ENCODE measurements at places on chromosomes 3 and 15.

DNA sequence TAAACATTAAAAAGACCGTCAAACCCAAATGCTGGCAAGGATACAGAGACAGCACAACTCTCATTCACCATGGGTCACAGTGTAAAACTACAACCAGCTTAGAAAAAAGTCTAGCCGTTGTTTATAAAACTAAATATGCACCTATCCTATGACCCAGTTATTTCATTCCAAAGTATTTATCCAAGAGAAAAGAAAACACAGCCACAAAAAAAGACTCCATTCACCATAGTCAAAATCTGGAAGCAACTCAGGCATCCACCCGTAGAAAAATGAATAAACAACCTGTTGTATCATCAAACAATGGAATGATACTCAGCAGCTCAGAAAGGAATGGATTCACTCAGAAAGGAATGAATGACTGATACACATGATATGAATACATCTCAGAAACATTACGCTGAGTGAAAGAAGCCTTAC, 28.6 kb downstream of the PLD1 start:
- DNase-seq, result no peak

- DNase-seq, result no peak
Measured at GRCh38 chr3:105967117-105967516, 98.3 kb upstream of the CBLB start.

GRCh38 chr15:85604194-85604593, 190.5 kb downstream of the KLHL25 start:
- no peak for DNase-seq

DNA sequence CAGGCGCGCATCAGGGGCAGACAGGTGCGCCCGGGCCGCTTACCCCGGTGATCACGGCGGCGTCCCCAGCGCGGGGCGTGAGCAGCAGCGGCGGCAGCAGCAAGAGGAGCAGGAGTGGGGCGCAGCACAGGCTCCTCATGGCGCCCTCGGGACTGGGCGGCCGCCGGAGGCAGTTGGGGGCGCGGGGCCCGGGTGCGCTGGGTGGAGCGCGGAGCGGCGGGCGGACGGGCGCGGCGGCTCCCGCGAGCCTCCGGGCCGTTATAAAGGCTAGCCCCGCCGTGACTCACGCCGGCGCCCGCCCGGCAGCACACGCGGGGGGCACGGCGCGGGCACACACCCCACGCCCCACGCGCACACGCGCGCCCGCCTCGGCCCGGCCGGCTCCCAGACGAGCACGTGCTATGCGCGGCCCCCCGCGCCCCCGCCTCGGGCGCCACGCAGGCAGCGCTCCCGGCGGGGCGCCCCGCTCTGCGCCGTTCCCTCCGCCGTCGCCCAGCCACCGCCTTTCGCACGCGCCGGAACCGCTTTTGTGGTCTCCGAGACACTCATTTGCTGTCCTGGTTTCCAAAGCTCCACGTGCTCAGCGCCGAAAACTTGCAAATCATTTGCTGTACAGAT, at the start of gene PROK2:
PROK2 (minus strand) TSS at position 235 of the 618 bp plus-strand sequence; CDS start at position 139, 96 bp downstream.
- DNase-seq, result peak; percentile 11

- no peak for DNase-seq
Measured at GRCh38 chr15:39435244-39435643, 145.6 kb upstream of the THBS1 start.

DNA sequence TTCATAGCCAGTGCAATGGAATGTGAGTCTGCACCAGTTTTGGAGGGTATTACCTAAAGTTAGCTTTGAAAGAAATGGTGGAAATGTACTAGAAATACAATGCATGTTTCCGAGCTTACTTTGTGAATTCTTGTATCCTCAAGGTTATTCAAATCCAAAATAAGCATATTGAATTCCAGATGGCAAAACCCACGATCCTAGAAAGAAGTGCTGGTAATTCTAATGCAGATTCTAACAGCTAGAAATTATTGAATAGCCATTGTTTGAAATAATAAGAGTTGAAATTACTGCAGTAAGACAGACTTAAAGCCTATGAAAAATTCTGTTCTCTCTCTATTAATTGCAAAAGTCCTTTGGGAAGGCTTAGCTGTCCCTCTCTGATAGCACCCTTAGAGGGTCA, 258.4 kb downstream of the CHL1 start:
- no peak for DNase-seq

GRCh38 chr15:67785431-67785830, 39.9 kb upstream of the SKOR1 start:
- DNase-seq, result no peak

GRCh38 chr15:48866141-48866563, 11.8 kb upstream of the EID1 start:
- DNase-seq, result no peak

DNA sequence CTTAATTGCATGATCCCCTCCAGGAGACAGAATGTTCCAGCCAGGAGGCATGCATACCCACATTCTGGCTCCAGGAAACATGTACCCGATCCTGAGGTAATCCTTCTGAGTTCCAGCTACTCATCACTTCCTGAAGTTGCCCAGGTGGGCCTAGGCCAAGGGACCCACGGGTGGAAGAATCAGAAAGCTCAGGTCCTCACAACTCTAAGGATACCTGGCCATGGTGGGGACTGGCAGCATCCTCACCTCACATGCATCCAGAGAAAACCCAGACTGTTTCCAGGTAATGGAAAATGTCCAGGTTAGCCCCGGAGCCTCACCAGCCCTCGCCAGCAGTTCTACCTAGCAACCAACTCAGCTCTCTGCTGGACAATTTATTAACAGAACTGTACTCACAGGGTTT, 78.2 kb downstream of the DAPK2 start:
- DNase-seq, result no peak

DNA sequence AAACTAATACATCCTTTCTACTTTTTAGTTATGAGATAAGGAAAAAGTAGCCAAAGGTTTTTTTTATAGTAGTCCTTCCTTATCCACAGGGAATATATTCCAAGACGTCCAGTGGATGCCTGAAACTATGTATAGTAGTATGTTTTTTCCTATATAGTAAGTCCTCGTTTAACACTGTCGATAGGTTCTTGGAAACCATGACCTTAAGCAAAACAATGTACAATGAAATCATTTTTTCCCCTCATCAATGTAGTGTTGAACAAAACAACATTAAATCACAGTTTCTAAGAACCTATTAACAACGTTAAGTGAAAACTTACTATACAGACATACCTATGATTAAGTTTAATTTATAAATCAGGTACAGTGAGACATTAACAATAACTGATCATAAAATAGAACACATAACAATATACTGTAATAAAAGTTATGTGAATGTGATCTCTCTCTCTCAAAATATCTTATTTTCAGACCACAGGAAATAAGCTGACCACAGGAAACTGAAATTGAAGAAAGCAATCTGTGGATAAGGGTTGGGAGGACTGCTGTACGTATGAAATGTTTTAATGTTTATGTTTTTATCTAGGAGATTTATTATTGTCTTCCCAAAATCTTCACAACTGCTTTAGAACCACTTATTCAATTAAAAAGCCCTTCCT, 20.6 kb downstream of the COPS2 start:
- no peak for DNase-seq

DNA sequence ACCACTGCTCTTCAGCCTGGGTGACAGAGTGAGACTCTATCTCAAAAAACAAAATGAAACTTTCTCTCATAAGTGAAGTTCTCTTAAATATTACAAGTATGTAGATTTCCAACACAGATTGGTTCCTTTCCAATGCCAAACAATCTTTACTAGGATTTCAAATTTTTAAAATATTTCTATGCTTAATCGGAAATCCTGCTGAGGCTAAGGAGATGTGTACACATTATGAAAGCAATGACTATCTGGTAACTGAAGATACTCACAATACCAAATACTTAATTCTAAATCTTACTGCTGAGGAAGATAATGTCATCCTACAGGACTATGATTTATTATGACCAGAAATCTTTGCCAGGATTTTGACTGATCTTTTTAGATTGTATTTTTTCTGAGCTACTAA, 255.6 kb upstream of the ZNF717 start:
- DNase-seq, result peak; percentile 59

- no peak for DNase-seq
Measured at GRCh38 chr3:20173844-20174410, 12.1 kb downstream of the SGO1 start.

DNA sequence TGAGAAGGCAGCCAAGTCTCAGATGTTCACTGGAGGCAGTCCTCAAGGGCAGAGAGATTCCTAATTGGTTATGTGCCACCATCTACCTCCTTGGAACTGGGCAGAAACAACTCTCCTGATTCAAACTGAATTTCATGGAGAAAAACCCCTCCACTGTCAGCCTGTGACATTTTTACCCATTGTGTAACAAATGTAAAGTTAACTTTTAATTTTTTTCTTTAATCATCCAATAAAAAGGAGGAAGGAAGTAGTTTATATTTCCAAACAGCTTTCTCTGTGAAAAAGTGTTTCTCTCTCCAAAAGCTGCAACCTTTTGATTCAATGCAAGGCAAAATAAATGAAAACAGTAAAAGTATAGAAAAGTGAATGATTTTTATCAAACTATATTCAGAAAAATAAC, 510 bp upstream of the COLQ start:
- DNase-seq, result no peak

DNA sequence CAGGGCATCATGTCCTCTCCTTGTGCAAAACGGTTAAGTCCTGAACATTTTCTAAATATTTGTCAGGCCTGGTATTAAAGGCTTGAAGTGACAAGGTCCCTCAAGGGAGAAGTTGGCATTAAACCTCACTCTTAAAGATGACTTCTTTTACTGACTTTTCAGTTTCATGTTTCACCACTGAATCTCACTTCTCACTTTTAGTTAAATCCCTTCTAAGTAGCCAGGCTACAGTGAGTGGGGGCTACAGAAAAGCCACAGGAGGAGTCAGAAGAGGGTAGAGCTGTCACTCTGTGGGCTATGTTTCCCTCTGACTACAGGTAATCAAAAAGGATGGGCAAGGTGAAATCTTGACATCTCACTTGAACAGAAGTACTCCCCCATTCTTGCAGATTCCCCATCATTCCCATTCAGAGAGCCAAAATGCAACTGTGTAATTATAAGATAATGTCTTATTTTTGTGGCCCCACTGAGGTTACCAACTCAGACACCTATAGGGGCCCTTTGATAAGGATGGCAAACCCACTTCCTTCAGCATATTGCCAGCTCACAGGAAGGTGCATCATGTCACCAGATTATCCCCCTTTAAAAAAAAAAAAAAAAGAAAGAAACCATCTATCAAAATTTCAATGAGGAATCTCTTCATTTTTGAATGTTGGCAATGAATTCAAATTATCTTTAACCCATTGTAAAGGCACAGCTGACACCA, 790.1 kb upstream of the CFAP20DC start:
- DNase-seq, result no peak

GRCh38 chr3:175735866-175736265, 876.7 kb downstream of the NAALADL2 start:
- DNase-seq, result no peak

GRCh38 chr3:62131620-62132019, 241.7 kb downstream of the FEZF2 start:
- peak; percentile 35 for DNase-seq

- no peak for DNase-seq
Measured at GRCh38 chr3:123453675-123454074, 4.8 kb upstream of the ADCY5 start.

DNA sequence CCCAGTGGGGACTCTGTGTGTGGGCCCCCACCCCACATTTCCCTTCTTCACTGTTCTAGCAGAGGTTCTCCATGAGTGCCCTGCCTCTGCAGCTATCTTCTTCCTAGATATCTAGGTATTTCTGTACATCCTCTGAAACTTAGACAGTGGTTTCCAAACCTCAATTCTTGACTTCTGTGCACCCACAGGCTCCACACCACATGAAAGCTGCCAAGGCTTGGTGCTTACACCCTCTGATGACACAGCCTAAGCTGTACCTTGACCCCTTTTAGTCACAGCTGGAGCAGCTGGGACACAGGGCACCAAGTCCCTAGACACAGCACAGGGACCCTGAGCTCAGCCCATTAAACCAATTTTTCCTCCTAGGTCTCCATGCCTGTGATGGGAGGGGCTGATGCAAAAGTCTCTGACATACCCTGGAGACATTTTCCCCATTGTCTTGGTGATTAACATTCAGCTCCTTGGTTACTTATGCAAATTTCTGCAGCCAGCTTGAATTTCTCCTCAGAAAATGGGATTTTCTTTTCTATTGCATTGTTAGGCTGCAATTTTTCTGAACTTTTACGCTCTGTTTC, 304.5 kb downstream of the OTOL1 start:
- no peak for DNase-seq

GRCh38 chr3:138785951-138786350, 48.8 kb downstream of the PIK3CB start:
- no peak for DNase-seq

GRCh38 chr3:32556332-32556731, 14.3 kb downstream of the DYNC1LI1 start:
- DNase-seq, result no peak

All from trophoblast cell (in vitro differentiated cells and primary cell).